EH (cell line): ENCODE measurements at places on chromosomes 5 and 9.

- DNase-seq = no peak
Observed at GRCh38 chr5:312845-313244, 8.7 kb upstream of the AHRR start.

DNA sequence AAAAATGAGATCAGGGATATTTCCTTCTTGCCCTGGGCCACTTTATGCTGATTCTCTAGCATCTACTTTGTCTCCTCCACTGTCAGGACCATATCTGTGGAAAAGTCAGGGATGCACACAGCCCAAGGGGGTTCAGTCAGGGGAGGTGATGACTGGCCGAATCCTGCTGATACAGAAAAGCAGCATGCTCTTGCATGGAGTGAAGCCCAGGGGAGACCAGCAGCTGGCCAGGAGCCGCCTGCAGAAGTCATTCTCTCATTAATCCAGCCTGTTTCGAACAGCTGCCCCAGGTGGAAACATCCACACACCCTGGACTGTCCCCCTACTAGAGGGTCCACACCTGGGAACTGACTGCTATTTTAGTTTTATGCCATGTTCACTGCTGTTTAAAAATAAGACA lies 177.1 kb downstream of the ATP10B start:
- no peak for DNase-seq

- DNase-seq = peak; percentile 42
Observed at GRCh38 chr9:105405514-105406131, 42.2 kb upstream of the FSD1L start.

- no peak for DNase-seq
Observed at GRCh38 chr5:174355995-174356394, 310.5 kb downstream of the NSG2 start.

DNA sequence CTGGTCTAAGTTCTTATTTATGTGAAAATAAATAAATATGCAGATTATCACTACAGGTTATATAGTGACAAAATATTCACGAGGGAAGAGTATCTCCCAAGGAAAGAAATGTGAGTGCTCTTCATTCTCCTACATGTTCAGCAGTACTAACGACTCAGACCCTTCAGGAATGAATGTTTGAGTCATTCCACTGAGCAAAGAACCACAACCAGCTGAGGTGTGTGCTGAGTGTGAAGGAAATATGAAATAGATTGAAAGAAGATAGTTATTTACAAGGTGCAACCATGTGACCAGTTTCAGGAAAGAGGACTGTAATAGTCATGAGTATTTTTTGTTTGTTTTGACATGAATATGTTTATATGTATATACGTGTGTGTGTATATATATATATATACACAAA lies 228.7 kb downstream of the TUSC1 start:
- DNase-seq = no peak

- no peak for DNase-seq
Observed at GRCh38 chr5:18507114-18507513, 872.9 kb downstream of the TAF11L14 start.

DNA sequence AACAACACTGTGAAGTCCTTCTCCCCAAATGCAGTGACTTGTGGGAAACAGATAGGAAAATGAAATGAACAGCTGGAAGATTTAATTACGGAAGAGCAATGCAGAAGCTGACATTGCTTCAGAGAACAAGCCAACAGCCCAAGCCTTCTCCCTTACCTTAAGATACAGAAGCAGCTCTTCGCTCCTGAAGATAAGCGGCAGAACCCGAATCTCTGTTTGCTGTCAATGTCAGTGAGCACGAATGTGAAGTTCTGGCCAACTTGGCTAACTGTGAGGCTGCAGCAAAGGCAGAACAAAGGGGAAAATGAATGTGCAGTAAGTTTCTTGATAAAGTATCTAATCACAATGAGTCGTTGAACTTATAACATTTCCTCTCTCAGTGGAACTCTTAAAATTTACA lies 172.4 kb downstream of the DENND1A start:
- DNase-seq = no peak

DNA sequence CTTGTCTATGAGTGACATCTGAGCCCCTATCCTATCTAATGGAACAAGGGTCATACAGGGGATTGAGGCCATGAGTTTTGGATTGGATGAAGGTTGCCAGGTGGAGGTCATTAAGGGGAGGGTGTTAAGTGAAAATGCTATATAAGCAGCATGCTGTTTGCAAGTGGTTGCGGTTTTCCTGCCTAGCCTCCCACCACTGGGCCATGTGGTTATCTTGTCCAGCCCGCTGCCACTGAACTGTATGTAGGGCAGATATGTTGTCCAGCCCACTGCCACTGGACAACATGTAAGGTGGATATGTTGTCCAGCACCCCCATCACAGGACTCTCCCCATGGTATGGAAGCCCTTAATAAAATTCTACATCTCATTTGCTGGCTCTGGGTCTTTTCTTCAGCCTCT lies 200.0 kb downstream of the FGF10 start:
- no peak for DNase-seq

DNA sequence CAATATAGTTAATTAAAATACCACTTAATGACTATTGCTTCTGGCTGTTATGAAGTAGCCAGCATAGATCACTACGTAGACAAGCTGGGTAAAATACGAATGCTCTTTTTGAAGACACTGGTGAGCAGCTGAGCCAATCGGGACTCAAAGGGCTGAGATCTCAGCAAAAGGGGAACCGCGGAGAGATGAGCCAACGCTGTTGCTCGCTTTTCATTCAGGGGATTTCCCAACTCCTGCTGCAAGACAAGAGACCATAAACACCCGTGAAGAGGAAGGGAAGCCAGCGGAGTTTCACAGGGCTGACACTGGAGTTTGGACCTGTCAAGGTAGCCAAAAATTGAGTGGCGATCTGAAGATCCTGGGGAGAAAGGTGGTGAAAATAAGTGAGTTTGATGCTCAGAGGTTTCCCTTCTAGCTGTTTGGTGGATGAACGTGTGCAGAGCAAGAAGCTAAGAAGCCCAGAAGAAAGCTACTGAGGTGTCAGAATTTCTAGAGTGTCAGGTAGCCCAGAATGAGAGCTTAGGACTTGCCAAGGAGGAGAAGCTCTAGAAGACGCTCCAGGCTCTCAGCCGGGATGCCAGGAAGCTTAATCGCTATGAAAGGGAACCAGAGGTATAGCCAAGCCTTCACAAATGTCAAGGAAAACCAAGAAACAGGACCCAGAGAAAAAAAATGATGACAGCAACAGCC lies 79.6 kb upstream of the RNU6ATAC start:
- peak; percentile 14 for DNase-seq

DNA sequence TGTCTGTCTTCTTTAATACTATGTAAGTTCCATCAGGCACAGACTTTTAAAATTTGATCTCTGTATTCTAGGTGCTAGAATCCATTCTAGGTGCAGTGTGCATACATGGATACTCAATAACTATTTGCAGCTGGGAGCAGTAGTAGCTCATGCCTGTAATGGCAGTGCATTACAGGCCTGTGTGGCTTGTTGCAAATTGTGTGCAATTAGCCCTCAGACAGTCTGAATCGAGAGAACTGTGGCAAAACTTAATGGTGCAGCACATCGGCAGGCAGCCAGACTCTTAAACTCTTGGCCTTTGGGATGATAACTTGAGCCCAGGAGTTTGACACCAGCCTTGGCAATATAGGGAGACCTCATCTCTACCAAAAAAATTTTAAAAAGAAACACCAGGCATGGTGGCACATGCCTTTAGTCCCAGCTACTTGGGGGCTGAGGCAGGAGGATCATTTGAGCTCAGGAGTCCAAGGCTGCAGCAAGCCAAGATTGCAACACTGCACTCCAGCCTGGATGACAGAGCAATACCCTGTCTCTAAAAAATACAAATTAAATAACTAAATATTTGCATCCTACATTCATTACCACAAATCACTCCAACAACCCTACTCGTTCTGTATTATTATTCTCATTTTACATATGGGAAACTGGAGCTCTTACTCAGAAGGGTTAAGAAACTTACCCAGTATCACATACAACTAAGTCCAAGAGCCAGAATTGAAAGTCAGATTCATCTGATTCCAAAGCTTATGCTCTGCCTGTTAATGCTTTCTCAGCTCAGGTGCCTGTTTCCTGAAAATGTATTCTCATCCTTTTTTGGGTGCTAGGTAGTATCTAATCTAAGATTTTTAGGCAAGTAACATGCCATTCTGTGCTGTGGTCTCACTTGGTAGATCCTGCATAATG lies 30.1 kb downstream of the PRKACG start:
- no peak for DNase-seq

- DNase-seq = peak; percentile 22
Observed at GRCh38 chr5:14775857-14776256, 95.7 kb downstream of the ANKH start.

DNA sequence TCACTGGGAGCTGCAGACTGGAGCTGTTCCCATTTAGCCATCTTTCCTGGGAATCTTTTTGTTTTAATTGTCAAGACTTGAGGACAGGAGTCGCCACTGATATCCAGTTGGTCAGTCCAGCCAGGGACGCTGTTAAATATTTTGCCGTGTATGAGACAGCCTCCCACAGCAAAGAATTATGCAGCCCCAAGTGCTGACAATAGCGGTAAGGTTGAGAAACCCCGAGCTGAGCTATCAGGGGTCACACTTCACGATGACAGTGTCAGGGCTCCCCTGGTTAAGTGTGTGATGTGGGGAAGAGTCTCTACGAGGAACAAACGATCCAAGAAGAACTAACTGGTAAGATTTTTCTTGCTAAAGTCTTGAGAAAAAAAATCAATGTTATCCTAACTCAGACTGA lies 372.0 kb upstream of the MPDZ start:
- DNase-seq = no peak

- DNase-seq = no peak
Observed at GRCh38 chr9:1298046-1298445, 247.9 kb downstream of the DMRT2 start.

- peak; percentile 47 for DNase-seq
Observed at GRCh38 chr5:108634010-108634616, 113.6 kb upstream of the FER start.

- no peak for DNase-seq
Observed at GRCh38 chr9:108553111-108553635, 302.6 kb downstream of the ACTL7B start.

- DNase-seq = peak; percentile 89
Observed at GRCh38 chr5:174084691-174085154, 39.2 kb downstream of the NSG2 start.

GRCh38 chr9:27703216-27703980 lies 130.1 kb upstream of the C9orf72 start:
- DNase-seq = no peak

GRCh38 chr9:121204121-121204520 lies 2.5 kb upstream of the RAB14 start:
- DNase-seq = no peak

GRCh38 chr5:128357226-128357625 lies 180.8 kb downstream of the FBN2 start:
- no peak for DNase-seq

GRCh38 chr9:72794946-72795345 lies 157.9 kb downstream of the ALDH1A1 start:
- peak; percentile 24 for DNase-seq

DNA sequence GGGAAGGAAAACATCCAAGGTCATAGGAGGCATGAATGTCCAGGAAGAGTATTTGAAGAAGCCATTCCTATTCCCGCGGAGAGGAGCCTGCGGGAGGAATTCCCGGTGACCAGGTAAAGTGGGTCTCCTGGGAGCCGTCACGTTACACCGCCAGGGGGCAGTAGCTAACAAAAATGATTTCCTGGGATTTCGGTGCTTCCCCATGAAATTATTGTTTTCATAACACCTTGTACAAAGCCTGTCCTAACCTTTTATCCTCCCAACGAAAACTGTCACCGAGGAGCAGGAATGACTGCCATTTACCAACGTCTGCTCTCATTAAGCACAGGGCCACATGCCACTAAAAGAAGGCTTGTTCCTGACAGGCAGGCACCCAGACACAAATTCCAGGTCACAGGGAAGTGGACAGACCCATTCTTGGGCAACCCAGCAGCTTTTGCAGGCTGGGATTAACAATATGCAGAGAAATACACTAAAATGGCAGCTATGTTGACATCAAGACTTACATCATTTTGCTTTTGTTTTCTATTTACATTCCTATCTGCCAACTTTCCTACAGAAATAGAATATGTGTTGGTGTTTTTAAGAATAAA lies 41.2 kb upstream of the CTSL start:
- DNase-seq = peak; percentile 47

DNA sequence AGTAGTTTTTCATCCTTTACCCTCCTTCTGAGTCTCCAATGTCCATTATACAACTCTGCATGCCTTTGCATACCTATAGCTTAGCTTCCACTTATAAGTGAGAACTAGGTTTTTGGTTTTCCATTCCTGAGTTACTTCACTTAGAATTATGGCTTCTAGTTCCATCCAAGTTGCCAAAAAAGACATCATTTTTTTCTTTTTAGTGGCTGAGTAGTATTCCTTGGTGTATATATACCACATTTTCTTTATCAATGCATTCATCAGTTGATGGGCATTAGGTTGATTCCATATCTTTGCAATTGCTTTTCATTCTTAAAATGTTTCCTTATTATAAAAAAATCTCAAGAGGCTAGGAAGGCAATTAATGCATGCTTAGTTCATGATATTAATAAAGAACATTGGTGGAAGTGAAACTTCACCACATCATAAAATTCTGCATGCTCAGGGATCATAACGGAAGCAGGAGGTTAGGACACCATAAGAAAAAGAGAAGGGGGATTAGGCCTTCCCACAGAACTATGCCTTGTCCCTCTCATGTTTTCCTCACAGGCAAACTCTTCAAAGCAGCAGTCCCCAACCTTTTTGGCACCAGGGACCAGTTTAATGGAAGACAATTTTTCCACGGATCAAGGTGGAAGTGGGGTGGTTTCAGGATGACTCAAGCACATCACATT lies 105.2 kb downstream of the FRMD3 start:
- DNase-seq = no peak

DNA sequence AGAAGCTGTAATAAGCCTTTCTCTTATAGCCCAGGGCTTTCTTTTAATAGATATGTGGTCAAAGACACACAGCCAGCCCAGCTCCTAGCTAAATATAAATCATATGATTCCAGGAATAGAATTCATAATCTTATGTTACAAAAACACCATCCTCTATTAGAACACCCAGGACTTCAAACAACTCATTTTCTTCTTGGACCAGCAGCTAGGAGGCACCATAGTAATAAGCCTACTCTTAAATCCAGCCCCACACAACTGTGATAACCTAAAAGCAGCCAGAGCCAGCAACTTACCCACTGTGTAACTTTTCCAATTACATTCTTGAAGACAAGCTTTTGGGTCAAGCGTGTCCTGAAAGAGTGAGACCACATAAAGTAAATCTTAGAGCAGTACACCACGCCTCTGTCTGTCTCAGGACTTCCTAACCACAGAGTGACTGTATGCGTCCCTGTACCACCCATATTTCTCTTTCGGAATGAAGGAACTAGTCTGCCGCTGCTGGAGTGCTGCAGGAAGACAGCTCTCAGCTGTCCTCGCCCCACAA lies 223.8 kb downstream of the TLE1 start:
- peak; percentile 46 for DNase-seq

GRCh38 chr9:71966601-71967000 lies 55.2 kb downstream of the C9orf85 start:
- no peak for DNase-seq

DNA sequence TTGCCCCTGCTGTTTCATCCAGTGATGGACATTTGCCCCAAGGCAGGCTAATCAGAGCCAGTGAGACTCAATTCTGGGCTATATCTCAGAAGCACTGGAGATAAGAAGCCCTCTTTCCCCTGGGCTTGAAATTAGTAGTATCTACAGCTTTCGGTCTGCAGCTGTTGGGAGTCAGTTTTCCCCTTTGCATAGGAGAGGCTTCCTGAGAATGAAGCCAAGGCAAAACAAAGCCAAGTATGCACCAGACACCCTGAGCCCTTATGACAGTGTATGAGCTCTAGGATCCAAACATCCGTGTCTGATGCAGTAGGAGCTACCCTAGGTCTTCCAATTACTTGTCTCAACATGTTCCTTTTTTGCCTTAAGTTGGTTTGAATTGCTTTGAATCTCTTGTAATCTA lies 79.2 kb upstream of the PANK3 start:
- no peak for DNase-seq

GRCh38 chr9:32264170-32264864 lies 120.1 kb upstream of the ACO1 start:
- no peak for DNase-seq
